ENCODE measurements at places on chromosomes 16 and 17.

GRCh38 chr17:5922476-5922875 lies 147.7 kb upstream of the WSCD1 start:
- DNase-seq = no peak

GRCh38 chr16:66603537-66604375 lies 748 bp upstream of the CMTM3 start:
- peak; percentile 35 for DNase-seq

GRCh38 chr17:40539711-40540411 lies 25.4 kb downstream of the CCR7 start:
- no peak for DNase-seq

GRCh38 chr16:84893467-84893848 lies 73.7 kb downstream of the CRISPLD2 start:
- no peak for DNase-seq

GRCh38 chr16:87075319-87075860 lies 241.8 kb downstream of the C16orf95 start:
- DNase-seq = no peak

DNA sequence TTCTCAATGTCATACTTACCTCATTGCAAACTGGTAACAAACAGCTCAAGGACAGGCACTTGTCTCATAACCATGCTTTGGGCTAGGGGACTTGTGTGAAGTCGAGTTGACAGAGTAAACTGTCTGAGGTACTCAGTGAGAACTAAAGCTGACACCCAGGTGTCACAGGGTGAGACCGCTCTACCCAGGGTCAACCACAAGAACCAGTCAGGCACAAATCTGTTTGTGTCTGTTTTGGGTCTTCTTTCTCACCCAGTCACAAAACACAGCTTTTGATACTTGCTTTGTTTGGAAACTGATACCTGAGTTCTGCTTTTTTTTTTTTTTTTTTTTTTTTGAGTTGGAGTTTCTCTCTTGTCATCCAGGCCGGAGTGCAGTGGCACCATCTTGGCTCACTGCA lies 161.1 kb downstream of the STX8 start:
- no peak for DNase-seq

DNA sequence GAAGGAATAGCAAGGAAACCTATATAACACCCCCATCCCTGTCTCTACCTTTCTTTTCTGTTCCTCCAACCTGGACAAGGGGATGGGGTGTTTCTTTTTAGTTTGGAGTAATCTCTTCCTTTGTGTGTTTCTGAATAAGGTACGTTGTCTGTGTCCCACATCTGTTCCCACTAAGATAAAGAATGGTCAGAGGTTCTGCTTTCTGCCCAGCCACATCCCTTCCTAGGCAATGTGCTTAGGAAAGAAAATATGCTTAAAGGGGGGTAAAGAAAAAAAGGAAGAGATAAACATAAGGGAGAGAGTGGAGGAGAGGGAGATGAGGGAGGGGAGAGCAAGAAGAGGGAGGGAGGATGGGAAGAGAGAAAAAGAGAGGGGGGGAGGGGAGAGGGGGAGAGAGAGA lies 35.1 kb downstream of the SLC6A2 start:
- no peak for DNase-seq

- no peak for DNase-seq
Observed at GRCh38 chr17:43658900-43659299, 2.8 kb downstream of the MEOX1 start.

DNA sequence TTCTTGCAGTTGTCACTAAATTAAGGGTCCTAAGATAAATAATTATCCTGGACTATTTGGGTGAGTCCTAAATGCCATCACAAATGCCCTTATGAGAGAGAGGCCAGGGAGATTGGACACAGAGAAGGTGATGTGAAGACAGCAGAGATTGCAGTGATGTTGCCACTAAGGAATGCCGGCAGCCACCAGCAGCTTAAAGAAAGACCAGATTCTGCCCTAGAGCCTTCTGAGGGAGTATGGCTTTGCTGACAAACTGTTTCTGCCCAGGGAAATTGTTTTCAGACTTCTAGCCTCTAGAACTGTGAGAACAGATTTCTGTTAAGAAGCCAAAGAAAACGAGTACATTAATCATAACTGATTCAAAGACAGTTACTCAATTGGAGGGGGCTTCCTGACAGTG lies 10.0 kb upstream of the ZNF23 start:
- no peak for DNase-seq

GRCh38 chr17:81557276-81558114 lies 5.3 kb upstream of the FAAP100 start:
- DNase-seq = no peak

- DNase-seq = no peak
Observed at GRCh38 chr17:27930000-27930399, 36.8 kb upstream of the LYRM9 start.

DNA sequence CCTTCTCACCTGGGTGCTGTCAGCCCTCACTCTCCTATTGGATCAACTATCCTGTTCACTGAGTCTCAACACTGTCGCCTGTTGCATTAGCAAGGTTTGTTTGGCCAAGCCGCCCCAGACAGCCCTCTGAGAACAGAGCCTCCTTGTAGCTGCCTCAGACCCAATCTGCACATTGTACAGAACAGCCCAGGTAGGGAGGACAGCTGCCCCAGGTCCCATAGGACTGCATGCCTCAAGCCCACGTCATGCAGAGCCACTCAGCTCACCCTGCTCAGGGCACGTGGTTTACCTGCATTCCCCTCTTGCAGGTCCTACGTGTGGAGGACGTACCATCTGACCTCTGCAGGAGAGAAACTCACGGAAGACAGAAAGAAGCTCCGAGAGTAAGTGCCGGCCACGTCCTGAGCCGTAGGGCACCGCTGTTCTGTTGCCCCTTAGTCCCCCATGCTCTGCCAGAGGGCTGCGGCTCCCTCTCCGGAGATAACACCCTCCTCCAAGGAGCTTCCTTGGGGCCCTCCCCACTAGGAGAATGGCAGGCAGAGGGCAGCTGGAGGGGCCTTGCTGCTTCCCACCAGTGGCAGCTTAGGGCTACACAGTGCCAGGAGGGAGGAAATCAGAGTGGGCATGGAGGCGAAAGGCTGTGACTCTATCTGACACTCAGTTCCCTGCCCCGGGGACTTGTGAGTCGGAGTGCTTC lies 2.8 kb downstream of the SNRNP25 start:
- no peak for DNase-seq

- DNase-seq = no peak
Observed at GRCh38 chr17:15447928-15448579, 19.4 kb downstream of the CDRT4 start.

DNA sequence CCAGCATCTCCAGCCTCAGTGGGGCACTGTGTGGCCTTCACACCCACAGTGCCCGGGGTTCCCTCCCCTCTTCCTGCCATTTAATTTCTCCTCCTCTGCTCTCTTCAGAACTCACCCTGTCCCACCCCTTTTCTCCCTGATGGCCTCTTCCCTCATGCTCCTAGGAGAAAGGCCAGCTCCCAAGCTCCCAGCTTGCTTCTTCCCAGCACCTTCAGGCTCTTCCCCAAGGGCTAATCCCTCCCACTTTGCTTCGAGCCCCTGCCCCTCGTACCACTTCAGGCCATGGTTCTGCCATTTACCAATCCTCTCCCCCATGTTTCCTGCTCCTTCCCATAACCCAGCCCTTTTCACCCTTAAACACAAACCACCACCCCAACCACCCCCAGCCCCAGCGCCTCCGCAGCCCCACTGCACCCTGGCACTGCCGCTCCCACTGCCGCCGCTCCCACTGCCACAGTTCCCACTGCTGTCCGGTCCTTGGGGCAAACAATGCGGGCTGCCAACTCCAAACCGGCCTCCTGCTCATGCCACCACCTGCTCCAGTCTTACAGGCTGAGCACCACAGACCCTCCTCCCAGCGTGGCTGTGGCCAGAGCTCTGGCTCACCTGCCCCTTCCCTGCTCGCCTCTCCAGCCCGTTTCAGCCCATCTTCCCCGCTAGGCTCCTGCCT lies 28.6 kb downstream of the ADAM11 start:
- no peak for DNase-seq

DNA sequence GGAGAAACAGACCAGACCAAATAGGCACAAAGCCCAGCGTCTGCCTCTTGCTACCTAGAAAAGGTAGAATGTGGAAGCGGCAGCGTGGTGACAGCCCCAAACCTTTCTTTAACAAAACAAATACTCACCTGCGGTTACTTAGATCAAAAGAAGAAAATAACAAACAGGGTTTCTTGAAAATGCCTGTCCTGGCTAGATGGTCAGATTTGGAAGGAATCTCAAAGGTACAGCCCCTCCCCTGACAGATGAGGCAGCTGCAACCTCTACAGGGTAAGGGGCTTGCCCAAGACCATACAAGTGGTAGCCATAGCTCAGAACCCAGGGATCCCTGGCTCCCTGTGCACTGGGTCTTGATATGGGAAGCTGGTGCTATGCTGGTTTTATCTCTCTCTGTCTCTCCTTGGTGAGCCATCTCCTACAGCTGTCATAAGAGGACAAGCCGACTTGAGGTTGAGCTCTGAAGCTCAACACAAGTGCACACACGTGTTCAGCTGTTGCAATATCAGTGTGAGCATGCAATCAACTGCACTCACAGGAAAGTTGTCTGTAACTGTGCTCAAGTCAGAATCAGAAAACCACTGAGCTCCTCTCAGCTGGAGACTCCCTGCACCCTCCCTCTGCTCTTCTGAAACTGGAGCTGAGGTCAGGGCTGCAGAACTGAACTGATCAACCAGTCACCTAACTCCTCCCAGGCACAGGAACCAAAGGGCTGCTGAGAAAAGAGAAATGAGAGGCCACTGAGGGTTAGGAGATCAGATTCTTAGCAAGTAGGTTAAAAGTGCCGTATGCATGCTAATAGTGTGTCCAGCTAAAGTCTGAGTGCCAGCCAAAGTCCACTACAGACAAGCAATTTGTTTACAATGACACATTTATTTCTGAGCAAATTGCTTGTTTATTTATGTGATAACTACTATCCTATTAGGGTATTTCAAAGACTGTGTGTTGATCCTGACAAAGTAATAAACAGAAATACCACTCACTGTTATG lies 6.1 kb upstream of the RNF157 start:
- DNase-seq = no peak

DNA sequence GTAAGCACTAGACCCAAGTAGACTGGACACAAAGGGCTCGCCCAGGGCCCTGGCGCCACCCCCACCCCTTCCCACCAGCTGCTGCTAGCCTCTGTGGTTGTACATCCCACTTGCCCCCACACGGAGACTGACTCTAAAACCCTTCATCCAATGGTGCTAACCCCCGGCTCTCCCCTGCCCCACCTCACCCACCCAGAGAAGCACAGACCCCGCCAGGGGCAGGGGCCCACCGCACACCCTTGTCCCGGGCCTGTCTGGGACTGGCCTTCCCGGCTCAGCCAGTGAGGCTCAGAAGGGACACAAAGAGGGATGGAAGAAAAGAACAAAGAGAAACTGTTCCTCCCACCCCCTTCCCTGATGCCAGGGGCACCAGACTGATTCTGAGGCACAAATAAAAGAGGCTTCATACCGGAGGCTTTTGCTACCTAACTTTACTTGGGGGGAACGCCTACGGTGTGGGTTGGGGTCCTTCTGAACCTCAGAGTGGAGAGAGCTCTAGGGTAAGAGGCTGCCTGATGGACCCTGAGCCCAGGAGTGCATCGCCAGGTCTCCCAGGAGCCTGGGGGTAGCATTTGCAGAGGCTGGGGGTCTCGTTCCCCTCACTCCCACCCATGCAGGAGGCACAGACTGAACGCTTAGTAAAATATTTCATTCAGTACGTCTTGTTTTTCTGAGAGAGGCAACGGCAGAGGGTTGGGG lies 8.2 kb downstream of the CORO6 start:
- no peak for DNase-seq

- peak; percentile 44 for DNase-seq
Observed at GRCh38 chr17:61412860-61413660, 13.4 kb downstream of the TBX2 start.

GRCh38 chr17:48630925-48631692 lies 5.0 kb upstream of the HOXB9 start:
- DNase-seq = no peak

GRCh38 chr16:89561884-89562599 lies 1.6 kb downstream of the RPL13 start:
- DNase-seq = no peak

DNA sequence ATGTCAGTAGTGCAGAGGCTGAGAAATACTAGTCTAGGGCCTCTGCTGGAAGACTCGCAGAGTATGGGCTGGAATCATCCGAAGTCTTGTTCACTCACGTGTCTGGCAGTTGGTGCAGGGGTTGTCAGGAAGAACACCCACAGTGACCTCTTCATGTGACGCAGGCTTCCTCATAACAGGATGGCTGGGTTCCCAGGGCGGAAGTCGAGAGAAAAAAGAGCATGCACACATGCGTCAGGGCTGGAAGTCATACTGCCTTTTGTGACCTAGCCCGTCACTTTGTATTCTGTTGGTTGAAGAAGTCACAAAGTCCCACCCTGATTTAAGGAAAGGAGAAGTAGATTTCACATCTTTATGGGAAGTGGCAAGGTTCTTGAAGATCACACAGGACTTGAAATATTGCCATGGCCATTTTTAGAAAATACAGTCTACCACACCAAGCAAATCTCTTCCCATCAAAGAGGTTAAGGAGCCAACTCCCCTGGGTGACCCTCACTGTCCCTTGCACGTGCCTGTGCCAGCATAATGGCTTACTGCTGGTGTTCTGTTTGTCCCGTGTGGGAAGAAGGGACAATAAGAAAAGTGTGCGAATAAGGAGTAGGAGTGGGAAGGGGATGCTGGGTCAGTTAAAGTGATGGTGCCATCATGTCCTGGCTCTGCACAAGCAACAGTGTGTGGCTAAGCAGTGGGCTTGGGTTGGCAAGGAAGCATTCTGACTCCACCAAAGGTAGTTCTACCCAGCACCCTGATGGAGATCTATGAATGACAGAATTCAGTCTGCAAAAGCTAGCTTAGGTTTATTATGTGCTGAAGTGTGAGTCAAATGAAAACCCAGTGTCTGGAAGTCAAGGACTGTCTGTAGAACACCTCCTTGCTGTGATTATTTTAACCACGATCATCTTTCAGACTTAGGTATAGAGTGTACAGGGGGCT lies 28.1 kb downstream of the HEATR3 start:
- DNase-seq = no peak

DNA sequence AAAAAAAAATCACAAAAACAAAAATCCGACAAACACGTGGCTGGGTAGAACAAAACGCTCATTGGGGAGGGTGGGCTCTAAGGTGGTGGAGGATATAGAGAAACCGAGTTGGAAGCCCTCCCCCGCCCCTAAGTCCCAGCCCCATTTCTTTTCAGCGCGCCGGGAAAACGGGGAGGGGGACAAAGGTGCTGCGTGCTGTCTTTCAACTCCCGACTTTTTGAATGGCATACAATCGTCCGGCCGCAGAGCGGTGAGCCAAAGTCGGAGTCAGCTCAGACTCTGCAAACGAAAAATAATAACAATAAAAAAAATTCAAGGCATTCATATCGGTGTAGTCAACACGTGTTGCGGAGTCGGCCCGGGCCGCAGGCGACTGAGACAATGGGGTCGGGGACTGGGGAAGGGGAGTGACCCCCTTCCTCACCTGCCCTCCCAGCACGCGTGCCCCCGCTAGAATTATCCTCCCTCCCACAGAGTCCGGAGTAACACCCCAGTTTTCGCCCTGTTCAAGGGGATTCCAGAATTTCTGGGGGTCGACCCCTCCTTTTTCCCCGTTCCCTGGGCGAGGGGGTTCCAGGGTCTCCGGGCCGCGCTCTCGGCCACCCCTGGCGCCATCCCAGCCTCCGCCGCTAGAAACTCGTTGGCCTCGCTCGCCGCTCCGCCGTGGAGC lies 1.7 kb upstream of the IGF2BP1 start:
- no peak for DNase-seq

GRCh38 chr17:27577121-27577761 lies 53.7 kb upstream of the LGALS9 start:
- no peak for DNase-seq

All from NCI-H1436 (cell line).